ENCODE measurements at places on chromosomes 1 and 21.

- DNase-seq, result peak; percentile 24
Measured at GRCh38 chr1:236176337-236177336, 34.3 kb downstream of the GPR137B start.

- DNase-seq, result peak; percentile 35
Measured at GRCh38 chr1:92940541-92940940, 20.7 kb downstream of the DIPK1A start.

GRCh38 chr21:46320331-46320801 lies 3.3 kb downstream of the C21orf58 start:
- no peak for DNase-seq

- DNase-seq, result no peak
Measured at GRCh38 chr1:183571678-183572268, 18.5 kb downstream of the NCF2 start.

DNA sequence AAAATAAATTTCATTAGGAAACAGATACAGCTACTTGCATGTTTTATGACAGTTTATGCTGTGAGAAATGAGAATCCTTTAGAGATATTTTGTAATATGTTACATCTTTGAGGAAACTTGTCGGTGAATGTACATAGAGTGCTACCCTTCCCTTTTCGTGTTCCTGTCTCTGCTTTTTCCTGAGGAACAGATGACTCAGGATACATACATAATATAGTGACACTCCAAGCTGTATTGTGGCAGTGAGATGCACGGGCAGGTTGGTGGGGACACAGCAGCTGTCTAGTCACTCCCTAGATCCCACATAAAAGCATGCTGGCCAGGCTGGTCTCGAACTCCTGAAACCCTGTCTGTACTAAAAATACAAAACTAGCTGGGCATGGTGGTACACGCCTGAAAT lies 20.9 kb upstream of the MARK1 start:
- no peak for DNase-seq

DNA sequence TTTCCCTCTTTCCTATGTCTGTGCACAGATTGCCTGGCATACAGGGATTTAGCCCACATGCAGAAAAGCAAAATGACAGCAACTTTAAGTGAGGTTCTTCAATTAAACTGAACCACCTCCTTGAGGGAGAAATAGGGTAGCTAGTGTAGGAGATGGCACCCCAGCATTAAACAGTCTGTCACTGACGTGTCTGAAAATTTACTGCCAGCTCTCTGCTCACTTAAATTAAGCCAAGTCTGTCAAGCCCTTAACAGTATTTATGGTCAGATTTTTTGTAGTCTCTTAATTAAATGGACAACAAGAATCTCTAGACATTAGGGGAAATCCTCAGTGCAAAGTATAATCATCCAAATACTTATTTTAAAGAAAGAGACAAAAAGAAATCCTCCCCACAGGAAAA lies 696.5 kb upstream of the PTBP2 start:
- no peak for DNase-seq

DNA sequence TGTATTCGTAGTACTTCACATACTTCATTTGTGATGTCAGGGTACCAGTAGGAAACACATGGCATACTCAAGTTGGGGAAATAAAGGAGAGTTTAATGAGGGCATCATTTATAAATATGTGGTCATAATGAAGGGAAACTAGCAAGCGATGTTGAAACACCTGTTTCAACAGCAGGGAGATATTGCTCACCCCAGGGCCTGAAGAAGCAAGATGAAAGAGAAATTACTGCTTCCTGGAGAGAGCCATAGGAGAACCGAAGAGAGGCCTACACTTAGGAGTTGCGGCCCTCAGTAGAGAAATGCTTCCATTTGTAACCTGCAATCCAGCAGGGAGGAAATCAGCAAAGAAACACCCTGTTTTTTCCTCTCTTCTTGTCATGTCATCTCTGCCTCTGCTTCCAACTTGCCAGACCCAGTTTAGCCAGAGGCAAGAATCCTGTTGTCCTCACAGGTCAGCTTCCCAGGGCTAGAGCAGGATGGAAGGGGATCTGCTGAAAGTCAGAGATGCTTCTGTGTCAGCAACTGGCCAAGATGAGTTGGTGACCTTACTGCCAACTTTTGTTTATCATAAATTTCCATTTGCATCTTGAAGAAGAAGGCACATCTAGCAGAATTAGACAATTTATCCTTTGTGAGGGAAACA lies 67.6 kb upstream of the TSPAN2 start:
- DNase-seq, result no peak

DNA sequence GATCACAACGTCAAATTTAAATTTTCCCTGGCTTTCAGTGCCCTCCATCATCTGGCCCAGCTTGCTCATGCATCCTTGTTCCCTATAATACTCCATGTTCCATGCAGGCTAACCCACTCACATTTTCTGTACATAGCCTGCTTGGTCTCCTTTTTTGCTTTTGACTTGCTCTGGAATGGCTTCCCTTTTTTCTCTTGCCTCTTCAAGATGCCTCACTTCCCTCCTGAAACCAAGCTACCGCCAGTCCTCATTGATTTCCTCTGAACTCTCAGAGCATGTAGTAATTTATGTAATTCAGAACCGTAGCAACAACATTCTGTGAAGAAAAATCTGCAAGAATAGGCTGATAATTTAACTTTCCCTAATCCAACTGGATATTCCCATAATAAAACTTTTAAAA lies 10.3 kb downstream of the CAP1 start:
- no peak for DNase-seq

DNA sequence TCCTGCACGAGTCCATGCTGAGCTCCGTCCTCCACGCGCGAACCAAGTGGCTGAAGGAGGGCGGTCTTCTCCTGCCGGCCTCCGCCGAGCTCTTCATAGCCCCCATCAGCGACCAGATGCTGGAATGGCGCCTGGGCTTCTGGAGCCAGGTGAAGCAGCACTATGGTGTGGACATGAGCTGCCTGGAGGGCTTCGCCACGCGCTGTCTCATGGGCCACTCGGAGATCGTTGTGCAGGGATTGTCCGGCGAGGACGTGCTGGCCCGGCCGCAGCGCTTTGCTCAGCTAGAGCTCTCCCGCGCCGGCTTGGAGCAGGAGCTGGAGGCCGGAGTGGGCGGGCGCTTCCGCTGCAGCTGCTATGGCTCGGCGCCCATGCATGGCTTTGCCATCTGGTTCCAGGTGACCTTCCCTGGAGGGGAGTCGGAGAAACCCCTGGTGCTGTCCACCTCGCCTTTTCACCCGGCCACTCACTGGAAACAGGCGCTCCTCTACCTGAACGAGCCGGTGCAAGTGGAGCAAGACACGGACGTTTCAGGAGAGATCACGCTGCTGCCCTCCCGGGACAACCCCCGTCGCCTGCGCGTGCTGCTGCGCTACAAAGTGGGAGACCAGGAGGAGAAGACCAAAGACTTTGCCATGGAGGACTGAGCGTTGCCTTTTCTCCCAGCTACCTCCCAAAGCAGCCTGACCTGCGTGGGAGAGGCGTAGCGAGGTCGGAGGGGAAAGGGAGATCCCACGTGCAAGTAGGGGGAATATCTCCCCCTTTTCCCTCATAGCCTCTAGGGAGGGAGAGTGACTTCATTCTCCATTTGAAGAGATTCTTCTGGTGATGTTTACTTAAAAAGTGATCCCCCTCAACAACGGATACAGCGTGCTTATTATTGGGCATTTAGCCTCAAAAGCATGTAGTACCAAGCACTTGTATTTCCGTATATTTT lies 991 bp downstream of the PRMT6 start:
- DNase-seq, result peak; percentile 54

DNA sequence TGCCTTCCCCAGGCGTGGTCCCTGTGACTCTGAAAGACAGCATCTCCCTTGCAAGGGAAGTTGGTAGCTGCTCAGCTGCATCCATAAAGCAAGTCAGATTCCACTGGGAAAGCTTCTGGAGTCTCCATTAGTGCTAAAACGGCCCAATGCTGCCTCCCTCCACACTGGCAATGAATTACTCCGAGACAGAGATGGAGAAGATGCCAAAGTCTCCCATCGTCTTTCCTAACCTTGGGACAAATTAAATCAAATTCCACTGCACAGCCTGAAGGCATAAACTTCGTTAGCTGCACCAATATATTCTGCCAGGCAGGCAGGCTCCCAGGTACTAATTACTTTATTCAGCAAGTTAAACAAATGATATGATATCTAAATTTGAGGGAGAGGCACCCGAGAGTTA lies 106.3 kb upstream of the GJB5 start:
- no peak for DNase-seq

- DNase-seq, result no peak
Measured at GRCh38 chr1:82818586-82818985, 1017.9 kb downstream of the ADGRL2 start.

DNA sequence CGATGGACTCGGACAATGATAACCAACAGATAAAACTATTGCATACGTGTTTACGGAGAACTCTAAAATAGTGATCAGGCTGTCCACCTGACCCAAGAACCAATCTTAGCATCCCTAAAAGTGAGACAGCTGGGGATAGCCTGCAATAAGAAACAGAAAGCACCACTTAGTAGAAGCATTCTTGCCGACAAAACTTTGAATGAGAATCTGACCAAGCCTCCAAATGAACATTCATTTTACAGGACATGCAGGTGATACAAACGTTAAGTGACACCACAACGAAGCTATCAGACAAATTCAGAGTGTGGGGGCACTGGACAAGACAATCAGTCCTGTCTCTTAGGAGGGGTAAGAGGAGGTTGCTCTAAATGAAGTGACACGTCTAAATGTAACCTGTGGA lies 1.2 kb downstream of the PSMG1 start:
- no peak for DNase-seq

- peak; percentile 80 for DNase-seq
Measured at GRCh38 chr1:200367841-200368534, 41.8 kb downstream of the ZNF281 start.

DNA sequence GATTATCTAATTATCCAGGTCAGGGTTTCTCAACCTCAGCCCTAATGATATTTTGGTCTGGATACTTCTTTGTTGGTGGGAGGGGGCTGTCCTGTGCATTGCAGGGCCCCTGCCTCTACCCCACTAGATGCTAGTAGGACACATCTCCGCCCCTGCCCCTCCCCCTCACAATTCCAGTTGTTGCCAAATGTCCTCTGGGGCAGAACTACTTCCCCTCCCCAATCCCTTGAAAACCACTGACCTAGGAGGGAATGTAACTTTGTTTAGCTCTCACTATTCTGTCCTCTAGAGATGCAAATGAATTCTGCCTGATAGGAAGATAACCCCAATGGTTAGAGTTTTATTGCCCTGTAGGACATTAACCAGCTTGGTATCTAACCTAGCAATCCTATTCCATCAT lies 8.1 kb downstream of the CACNA1S start:
- no peak for DNase-seq

- DNase-seq, result no peak
Measured at GRCh38 chr1:24886241-24886640, 43.8 kb downstream of the RUNX3 start.

- DNase-seq, result no peak
Measured at GRCh38 chr1:44602634-44603628, 71.3 kb downstream of the TMEM53 start.

DNA sequence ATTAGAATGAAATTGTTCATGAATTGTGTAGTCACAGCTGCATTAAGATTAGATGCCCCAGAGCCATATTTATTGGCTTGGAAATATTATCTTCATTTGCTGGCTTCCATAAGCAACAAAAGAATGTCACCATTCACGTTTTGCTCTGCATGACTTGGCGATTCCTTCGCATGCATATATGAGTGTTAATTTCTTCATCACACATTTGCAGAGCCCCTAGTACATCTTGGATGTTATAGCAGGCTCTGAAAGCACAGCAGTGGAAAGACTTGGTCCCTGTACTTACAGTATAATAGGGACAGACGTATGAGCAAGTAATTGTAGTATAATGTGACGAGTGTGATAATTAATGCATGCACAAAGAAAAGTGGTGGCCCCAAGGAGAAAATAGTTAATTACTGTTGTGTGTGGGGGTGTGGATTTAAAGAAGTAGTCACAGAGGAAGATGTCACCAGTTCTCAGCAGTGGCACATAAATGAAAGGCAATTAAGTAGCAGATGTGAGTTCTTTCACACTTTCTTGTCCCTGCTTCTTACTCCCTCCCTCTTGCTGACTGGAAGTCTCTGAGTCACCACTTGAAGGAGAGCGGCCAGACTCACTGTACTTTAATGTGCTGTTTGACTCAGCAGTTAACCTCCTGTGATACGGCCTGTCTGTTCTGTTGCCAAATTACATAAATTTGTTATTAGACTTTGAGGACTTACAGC lies 21.0 kb downstream of the S100A10 start:
- DNase-seq, result peak; percentile 69

DNA sequence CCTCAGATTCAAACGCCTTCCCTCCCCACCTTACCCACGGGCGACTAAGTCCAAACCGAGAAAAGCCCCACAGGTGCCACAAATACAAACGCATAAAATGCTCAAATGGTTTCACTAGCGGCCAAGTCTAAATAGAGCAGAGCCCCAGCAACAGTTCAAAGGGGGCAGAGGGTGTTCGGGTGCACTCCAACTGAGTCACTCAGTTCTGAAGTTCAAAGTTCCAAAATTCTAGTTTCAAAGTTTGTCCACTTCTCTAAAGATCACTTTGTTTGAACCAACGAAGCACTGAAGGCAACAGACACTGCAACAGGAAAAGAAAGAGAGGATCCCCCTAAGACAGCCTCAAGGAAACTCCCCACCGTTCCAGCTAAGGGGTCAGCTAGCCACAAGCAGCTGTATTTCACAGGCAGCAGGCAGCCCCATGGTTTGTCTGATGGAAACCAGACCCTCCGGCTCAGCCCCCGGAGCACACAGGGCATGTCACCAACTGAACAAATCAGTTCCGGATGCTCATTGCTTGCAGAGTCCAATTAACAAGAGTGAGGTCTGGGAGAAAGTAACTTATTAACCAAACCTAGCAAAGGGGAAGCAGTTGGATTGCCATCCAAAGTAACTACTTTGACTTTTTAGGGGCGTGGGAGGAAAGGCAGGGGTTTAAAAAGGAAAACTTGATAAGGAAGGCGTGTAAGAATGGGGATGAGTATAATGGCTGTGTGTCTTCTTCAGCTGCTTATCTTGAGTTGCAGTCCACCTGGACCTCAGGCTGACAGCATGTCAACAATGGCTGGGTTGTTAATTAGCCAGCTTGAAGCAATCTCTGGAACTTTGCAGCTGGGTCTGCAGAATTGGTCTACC lies 1423.9 kb upstream of the PRMT6 start:
- no peak for DNase-seq

DNA sequence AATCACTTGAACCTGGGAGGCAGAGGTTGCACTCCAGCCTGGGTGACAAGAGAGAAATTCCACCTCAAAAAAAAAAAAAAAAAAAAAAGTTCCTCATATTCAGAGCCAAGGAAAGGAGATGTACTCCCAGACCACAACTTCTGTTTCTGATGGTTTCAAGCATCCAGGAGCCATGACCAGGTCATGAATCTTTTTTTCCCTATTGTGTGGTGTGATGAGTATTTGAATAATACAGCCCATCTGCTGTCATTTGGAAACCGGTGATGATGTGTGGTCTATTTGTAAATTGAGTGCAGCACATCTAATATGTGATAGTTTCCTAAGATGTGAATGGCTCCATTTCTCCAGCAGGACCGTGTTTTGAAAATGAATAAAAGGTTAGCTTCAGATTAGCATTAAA lies 18.6 kb downstream of the PIK3CD start:
- no peak for DNase-seq

- DNase-seq, result peak; percentile 36
Measured at GRCh38 chr1:240350910-240351331, 259.2 kb downstream of the FMN2 start.
